Stimulated activated CD4-positive, alpha-beta T cell treated with anti-CD3 and anti-CD28 coated beads, Interleukin-2, amount 100 ng/mL, for 4 hours (primary cell): ENCODE measurements at places on chromosomes 16 and 17.

DNA sequence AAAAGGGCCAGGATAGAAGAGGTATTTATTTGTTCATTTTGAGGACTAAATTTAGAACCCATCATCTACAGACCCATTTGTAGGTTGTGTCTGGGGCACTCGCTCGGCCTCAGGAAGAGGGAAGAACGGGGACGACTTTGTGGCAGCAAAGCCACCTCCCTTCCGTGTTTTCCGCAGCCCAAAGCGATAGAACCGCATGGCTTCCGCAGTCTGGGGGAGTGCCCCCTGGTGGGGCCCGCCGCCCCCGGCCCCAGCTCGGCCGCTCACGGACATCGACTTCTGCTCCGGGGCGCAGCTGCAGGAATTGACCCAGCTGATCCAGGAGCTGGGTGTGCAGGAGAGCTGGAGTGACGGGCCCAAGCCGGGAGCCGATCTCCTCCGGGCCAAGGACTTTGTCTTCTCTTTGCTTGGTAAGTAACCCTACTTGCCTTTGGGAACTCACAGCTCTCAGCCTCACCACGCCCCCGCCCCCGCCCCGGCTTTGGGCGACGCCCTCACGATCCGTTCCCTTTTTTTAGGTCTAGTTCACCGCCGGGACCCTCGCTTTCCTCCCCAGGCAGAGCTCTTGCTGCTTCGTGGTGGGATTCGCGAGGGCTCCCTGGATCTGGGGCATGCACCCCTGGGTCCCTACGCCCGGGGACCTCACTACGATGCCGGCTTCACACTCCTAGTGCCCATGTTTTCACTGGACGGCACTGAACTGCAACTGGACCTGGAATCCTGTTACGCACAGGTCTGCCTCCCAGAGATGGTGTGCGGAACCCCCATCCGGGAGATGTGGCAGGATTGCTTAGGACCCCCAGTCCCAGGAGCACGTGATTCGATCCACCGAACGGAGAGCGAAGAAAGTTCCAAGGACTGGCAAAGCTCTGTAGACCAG is 681 bp downstream of the TMEM102 start:
- peak; percentile 35 for DNase-seq

DNA sequence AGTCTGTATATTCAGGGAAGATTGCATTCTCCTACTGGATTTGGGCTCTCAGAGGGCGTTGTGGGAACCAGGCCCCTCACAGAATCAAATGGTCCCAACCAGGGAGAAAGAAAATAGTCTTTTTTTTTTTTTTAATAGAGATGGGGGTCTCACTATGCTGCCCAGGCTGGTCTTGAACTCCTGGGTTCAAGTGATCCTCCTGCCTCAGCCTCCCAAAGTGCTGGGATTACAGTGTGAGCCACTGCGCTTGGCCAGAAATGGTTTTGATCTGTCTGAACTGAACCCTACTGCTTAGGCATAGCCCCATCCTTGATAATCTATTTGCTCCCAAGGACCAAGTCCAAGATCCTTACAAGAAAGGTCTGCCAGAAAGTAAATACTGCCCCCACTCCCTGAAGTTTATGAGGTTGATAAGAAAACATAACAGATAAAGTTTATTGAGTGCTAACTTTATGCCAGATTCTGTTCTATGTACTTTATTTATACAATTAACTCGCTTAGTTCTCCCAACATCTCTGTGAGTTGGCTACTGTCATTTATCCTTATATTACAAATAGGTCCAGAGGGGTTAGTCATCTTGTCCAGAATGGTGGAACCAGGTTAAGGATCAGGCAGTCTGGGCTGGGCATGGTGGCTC is 13.5 kb downstream of the G6PC1 start:
- no peak for DNase-seq

GRCh38 chr17:47719411-47720152 is 13.5 kb upstream of the TBX21 start:
- peak; percentile 72 for DNase-seq

GRCh38 chr17:75031972-75032719 is 14.6 kb downstream of the ATP5PD start:
- DNase-seq, result peak; percentile 49

GRCh38 chr16:77496934-77497333 is 62.1 kb upstream of the ADAMTS18 start:
- no peak for DNase-seq

DNA sequence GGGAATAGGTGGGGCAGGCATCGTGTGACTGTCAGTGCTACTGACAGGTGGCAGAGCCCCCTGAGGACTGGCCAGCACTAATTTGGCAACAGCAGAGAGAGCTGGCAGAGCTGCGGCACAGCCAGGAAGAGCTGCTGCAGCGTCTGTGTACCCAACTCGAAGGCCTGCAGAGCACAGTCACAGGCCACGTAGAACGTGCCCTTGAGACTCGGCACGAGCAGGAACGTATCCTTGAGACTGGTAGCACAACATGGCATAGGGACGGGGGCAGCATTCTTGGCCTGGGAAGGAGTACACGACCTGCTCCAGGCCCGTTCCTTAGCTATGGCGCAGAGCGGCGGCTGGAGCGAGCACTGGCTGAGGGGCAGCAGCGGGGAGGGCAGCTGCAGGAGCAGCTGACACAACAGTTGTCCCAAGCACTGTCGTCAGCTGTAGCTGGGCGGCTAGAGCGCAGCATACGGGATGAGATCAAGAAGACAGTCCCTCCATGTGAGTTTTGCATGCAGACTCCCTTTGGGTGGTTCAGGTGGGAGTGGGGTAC is 3.0 kb upstream of the NRN1L start:
- DNase-seq, result no peak
